Glutamatergic neuron (in vitro differentiated cells): ENCODE measurements at places on chromosomes 3 and 15. TPM values are rescaled to one million over a fixed set of nuclear protein-coding genes. Genes with fewer than 3 reads are reported as not detected.
A peak's percentile ranks its signal among the peaks of the same experiment; 100 is the strongest.

BOC gene
- 32.9 TPM for total RNA-seq

GRCh38 chr15:89362203-89363101 is 27.8 kb upstream of the POLG start:
- DNase-seq: peak; percentile 61

ITPKA gene
- total RNA-seq: 1.1 TPM

OIP5 gene
- total RNA-seq: 1.5 TPM

CFAP100 gene
- total RNA-seq: not detected

GOLGA6D gene
- total RNA-seq: not detected

BNC1 gene
- total RNA-seq: 1.1 TPM

- DNase-seq: no peak
Observed at GRCh38 chr3:89380016-89380415, 272.6 kb downstream of the EPHA3 start.

DNA sequence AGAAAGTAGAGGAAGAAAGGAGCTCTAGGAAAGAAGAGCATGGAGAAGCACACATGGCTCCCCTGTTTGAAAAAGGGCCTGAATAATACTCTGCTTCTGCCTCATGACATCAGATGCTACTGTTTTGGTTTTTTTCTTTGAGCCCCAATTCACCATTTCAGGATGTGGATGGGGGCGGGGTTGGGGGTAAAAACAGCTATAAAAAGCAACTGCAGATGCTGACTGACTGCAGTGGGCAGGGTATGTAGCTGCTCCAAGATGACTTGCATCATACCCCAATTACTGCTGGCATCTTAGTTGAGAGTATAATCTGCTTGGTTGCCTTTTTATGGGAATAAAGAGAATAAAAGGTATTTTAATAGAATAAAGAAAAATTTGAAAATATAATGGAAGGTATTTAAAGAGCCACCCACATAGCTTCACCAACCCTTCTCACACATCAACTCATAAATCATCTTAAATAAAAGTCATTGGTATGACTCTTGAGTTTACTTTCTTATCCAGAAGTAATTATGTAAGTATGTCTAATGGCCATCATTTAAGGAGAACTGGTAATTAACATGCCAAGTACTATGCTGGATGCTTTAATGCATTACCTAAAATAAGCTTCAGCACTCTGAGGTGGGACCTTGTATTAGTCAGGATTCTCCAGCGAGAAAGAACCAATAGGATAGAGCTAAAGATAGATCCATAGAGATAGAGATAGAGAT is 36.4 kb upstream of the TMEM45A start:
- DNase-seq: no peak

DPPA2 gene
- total RNA-seq: 0.42 TPM

GRIP2 gene
- total RNA-seq: 0.34 TPM

DNA sequence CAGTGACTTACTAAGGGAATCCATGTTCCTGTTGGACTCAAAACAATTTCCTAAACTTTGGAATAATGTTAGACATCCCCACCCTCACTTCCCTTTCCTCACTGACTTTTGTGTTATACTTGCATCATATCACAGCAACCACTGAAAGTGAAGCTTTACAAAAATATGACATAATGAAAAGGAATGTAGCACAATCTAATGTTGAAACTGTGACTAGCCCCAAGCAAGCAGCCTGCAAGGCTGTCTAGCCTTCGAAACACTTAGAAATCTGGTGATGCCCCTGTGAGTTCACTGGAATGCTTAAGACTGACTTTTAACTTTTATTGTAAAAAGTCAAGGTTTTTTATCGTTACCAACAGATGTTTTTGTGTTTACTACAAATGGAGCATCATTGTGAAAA is 203.7 kb upstream of the ZNF385D start:
- DNase-seq: no peak

GRCh38 chr3:151169262-151169947 is 33.6 kb downstream of the GPR171 start:
- DNase-seq: no peak

GRCh38 chr15:40506964-40507571 is 36.3 kb downstream of the CHST14 start:
- DNase-seq: peak; percentile 89
